T-cell (primary cell): ENCODE measurements at places on chromosomes 3 and 15. TPM values are rescaled to one million over a fixed set of nuclear protein-coding genes. Genes with fewer than 3 reads are reported as not detected.

DNA sequence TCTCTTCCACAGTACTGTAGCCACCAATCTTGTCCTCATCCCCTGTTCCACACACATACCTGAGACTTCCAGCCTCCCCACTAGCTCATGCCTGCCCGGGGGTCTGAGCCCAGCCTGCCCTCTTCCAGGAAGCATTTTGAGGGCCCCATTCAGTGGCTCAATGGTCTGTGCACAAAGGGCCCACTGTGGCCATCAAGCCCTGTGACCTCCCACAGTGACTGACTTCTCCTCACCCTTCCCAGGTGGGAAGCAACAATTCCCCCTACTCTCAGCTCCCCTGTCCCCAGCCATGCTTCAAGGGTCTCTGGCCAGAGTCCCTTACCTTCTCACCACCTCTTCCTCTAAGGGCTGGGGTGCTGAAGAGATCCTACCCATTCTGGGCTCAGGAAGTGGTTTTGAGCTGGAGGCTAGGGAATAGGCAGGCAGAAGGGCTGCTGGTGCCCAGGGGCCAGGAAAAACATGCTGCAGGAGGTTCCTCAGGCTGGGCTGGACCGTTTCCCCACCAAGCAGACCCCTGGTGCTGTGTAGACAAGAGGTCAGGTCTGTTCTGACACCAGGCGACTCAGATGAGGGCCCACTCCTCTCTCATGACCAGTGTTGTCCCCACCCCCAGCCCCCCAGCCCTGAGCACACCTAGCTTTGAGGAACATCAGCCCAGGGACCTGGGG is 3.0 kb upstream of the KLF15 start:
- no peak overlapping the region for H3K4me3 ChIP-seq
- peaks cover 6% of the 10 kb centered on the region for H3K4me1 ChIP-seq
- DNase-seq: no peak
- no peaks in the 10 kb centered on the region for H3K36me3 ChIP-seq

- DNase-seq: no peak
- no peaks in the 10 kb centered on the region for H3K4me1 ChIP-seq
- H3K36me3 ChIP-seq: no peaks in the 10 kb centered on the region
- no peak overlapping the region for H3K4me3 ChIP-seq
- peaks cover 20% of the 10 kb centered on the region for H3K27me3 ChIP-seq
These were observed 9.5 kb downstream of the WNT5A start for GRCh38 chr3:55477306-55478303.

GRCh38 chr3:194935061-194935460 is 249.4 kb downstream of the FAM43A start:
- no peak overlapping the region for H3K27ac ChIP-seq
- H3K27me3 ChIP-seq: peaks cover 20% of the 10 kb centered on the region
- no peaks in the 10 kb centered on the region for H3K4me1 ChIP-seq
- H3K36me3 ChIP-seq: no peaks in the 10 kb centered on the region

DNA sequence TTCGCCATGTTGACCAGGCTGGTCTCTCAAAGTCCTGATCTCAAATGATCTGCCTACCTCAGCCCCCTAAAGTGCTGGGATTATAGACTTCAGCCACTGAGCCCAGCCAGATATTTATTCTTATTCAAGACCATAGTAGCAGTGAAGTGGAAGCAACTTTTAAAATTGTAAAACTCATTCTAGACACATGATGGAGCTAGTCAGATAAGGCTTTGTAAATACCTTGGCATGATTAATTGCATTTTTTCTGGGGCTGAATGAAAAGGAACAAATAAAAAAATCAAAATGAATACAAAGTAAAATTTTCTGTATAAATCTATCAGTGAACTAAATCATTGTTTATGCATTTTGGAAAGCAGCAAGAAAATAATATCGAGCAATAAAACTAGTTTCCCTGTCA is 4.1 kb upstream of the MYO1E start:
- no peak overlapping the region for H3K4me3 ChIP-seq
- H3K4me1 ChIP-seq: peaks cover 12% of the 10 kb centered on the region
- DNase-seq: no peak

GRCh38 chr15:78055919-78056713 is 21.4 kb downstream of the TBC1D2B start:
- no peak for DNase-seq
- H3K4me3 ChIP-seq: no peak overlapping the region
- H3K27ac ChIP-seq: peak overlapping the region; percentile 77

DNA sequence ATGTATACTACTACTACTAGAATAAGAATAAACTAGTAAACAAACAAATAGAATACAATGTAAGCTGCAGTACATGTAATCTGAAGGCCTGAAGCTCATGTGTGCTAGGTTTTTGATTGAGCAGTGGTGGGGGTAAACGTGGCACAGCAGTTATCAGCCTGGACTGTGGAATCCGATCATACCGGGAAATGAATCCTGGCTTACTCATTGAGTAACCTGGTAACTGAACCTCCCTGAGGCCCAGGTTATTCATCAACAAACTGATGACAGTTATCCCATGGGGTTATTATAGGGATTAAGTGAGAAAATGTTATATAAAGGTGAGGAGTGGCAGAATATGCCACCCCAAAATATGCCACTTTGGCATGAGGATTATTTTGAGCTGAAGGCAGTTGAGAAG is 339.1 kb downstream of the FHIT start:
- no peaks in the 10 kb centered on the region for H3K36me3 ChIP-seq
- H3K27ac ChIP-seq: no peak overlapping the region
- H3K27me3 ChIP-seq: no peaks in the 10 kb centered on the region
- H3K4me1 ChIP-seq: no peaks in the 10 kb centered on the region

Gene TM4SF18
- total RNA-seq: not detected

DNA sequence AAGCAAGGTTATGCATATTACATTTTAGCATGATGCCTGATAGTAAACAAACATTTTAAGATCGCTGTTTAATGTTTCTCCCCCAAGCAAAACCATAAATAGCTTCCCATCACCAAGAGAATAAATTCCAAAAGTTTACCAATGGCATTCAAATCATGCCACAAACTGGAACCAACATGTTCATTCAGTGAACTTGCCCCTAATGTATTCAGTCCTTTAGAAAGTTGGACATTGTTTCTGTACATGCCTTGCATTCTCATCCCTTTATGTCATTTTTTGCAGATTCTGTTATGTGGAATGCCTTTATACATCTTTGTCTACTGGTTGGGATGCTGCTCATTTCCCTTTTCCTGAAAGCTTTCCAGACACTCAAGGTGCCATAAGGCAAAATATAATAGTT is 105.5 kb downstream of the PYDC2 start:
- no peaks in the 10 kb centered on the region for H3K36me3 ChIP-seq
- no peak overlapping the region for H3K27ac ChIP-seq
- H3K4me1 ChIP-seq: no peaks in the 10 kb centered on the region
- no peak for DNase-seq
- H3K4me3 ChIP-seq: no peak overlapping the region
- no peaks in the 10 kb centered on the region for H3K27me3 ChIP-seq

DNA sequence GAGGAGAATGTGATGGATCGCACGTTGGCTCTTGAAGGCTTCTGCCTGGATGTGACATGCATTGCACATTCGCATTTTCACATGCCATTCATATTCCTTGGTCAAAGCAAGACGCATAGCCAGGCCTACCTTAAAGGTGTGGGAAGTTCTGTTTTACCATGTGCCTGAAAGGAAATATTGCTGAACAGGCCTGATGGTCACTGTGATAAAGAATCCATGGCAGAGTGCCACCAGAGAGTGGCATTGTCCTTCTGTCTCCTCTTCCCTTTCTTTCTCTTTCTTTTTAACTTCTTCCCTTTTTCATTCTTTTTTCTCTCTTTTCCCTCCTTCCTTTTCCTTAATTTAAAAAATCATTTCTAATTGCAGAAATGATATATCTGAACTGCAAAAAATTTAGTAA is 15.9 kb upstream of the MITF start:
- no peak overlapping the region for H3K27ac ChIP-seq
- no peak for DNase-seq
- H3K36me3 ChIP-seq: no peaks in the 10 kb centered on the region
- no peaks in the 10 kb centered on the region for H3K4me1 ChIP-seq

DNA sequence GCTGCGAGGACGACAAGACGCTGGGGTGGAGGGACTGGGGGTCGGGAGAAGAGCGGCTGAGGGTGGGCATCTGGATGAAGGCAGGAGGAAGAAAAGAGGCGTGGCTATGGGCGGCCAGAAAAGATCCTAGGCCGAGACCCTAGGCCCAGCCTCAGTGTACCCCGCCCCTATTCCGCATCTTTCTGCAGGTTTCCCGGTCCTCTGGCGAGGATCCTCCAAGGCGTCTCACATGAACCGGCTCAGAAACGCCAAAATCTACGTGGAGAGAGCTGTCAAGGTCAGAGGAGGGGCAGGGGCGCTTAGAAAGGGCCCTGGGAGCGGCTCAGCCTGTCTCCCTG is 340 bp downstream of the TTLL3 start:
- peaks cover 3% of the 10 kb centered on the region for H3K4me1 ChIP-seq
- H3K27ac ChIP-seq: no peak overlapping the region
- no peaks in the 10 kb centered on the region for H3K27me3 ChIP-seq
- peaks cover 5% of the 10 kb centered on the region for H3K36me3 ChIP-seq
- DNase-seq: no peak

DNA sequence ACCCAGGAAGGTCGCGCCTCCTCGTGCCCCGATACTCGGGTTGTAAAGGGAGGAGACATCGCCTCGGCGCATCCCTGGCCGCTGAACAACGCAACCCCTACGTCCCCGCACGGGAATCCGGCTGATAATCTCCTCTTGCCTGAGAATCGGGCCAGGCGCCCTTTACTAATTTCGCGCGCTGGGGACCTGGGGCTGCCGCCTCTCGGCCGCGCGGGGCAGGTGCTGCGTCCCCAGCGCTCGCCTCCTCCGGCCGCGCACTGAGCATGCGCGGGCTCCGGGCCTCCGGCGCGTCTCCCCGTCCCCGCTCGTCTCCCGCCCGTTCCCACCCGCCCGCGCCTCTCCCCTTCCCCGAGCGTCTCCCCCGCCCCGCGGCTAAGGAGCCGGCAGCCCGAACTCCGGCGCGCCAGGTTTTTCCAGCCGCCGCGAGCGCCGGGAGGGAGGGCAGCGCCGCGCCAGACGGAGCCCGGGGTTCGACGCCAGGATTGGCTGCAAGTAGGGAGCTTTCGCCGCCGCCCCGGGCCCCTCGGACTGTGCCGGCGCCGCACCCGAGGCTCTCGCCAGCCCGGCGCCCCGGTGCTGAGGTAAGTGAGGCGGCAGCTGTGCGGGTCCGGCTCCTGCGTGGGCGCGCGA is at the start of gene CNTN4:
Gene CNTN4 (plus strand): TSS at position 469 of the 630 bp plus-strand sequence.
- peaks cover 6% of the 10 kb centered on the region for H3K4me1 ChIP-seq
- H3K4me3 ChIP-seq: no peak within 1 kb of the TSS
- no peak for DNase-seq
- H3K27ac ChIP-seq: no peak within 1 kb of the TSS

DNA sequence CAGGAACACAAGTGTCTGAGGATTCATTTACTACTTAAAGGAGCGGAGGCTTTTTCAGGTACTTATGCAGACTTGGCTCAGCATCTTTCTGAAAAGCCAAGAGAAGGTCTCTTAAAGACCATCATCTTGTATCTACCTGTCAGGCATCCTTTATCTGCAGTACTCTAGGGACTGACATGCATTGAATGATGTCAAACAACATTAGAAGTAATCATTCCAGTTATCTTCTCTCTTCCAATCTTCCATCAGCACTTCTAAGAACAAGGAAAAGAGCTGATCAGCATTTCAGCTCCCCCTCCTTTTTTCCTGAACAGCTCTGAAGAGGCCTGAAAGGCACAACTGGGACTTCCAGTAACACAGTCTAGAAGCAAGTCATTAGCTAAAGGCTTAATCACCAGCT is 214.8 kb downstream of the KCNH8 start:
- DNase-seq: no peak
- no peaks in the 10 kb centered on the region for H3K36me3 ChIP-seq
- no peaks in the 10 kb centered on the region for H3K4me1 ChIP-seq
- H3K4me3 ChIP-seq: no peak overlapping the region

DNA sequence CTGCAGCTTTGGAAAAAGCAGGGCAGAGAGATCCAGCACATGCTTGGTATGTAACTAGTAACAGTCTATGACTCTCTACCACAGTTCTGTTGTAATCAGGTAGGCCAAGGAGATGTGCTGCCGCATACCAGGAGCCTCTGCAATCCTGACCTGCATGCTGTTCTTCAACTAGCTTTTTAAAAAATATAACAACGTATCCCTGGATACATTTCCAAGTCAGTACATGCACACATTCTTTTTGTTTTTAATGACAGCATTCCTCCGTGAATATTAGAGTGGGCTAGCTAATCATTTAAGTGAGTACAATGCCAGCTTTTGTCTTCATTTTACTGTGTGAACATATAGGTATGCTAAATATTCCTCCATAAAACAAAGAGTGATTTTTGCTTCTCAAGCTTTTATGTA is 437.8 kb downstream of the RBMS3 start:
- no peaks in the 10 kb centered on the region for H3K36me3 ChIP-seq
- H3K27me3 ChIP-seq: no peaks in the 10 kb centered on the region
- H3K4me3 ChIP-seq: no peak overlapping the region
- H3K27ac ChIP-seq: no peak overlapping the region

Gene FEZF2
- total RNA-seq: not detected

- no peak overlapping the region for H3K4me3 ChIP-seq
- H3K36me3 ChIP-seq: no peaks in the 10 kb centered on the region
- peak; percentile 28 for DNase-seq
- H3K27ac ChIP-seq: no peak overlapping the region
- H3K27me3 ChIP-seq: peaks cover 53% of the 10 kb centered on the region
These were observed 8.6 kb downstream of the CLEC3B start for GRCh38 chr3:45034612-45035252.

GRCh38 chr15:87687523-87687870 is 569.0 kb downstream of the NTRK3 start:
- no peaks in the 10 kb centered on the region for H3K4me1 ChIP-seq
- no peak overlapping the region for H3K27ac ChIP-seq
- no peaks in the 10 kb centered on the region for H3K27me3 ChIP-seq

- H3K4me3 ChIP-seq: no peak overlapping the region
- no peaks in the 10 kb centered on the region for H3K36me3 ChIP-seq
These were observed 23.9 kb downstream of the PLA2G4D start for GRCh38 chr15:42070279-42070975.

- H3K36me3 ChIP-seq: no peaks in the 10 kb centered on the region
- no peak overlapping the region for H3K27ac ChIP-seq
- no peak overlapping the region for H3K4me3 ChIP-seq
- H3K4me1 ChIP-seq: no peaks in the 10 kb centered on the region
These were observed 18.6 kb downstream of the ALPK3 start for GRCh38 chr15:84835661-84836337.

DNA sequence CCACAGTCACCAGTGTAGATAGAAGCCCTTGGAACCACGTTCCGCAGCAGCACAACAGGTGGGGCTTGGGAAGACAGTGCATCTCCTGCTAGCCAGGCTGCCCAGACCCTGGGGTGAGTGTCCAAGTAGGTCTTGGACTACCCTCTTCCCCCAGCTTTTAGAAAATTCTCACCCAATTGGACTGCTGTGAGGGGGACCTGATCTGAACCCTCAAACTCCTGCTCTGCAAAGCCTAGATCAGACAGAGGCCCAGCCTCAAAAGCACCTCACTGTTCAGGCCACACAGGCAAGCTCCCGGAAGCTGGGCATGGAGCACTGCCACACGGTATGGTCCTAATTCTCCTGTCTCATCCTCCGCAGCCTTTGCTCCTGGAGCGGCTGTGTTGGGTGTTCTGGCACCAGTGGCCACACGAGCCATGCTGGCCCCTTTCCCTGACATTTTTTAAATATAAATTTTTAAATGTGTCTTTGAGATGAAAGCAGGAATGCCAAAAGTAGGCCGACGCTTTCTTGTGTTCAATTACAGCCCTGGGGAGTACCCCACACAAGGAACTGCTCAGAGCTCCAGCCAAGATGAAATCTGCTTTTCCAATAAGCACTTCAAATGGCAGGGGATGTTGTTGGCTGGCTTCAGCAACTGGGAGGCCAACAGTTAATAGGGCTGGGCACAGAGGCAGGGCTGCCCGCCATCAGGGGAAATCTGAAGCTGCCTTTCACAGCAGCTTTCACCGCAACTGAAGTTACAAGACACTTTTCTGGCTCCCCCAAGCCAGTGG is 40.9 kb downstream of the CPN2 start:
- H3K27ac ChIP-seq: no peak overlapping the region
- no peaks in the 10 kb centered on the region for H3K36me3 ChIP-seq
- DNase-seq: no peak
- peaks cover 20% of the 10 kb centered on the region for H3K4me1 ChIP-seq
- H3K4me3 ChIP-seq: no peak overlapping the region
